Stimulated activated CD4-positive, alpha-beta T cell treated with anti-CD3 and anti-CD28 coated beads, Interleukin-1b, Interleukin-23, amount 100 ng/mL, for 1 hour (primary cell): ENCODE measurements at places on chromosomes 4 and X.

- DNase-seq, result no peak
Observed at GRCh38 chr4:137852326-137852725, 320.0 kb upstream of the PCDH18 start.

DNA sequence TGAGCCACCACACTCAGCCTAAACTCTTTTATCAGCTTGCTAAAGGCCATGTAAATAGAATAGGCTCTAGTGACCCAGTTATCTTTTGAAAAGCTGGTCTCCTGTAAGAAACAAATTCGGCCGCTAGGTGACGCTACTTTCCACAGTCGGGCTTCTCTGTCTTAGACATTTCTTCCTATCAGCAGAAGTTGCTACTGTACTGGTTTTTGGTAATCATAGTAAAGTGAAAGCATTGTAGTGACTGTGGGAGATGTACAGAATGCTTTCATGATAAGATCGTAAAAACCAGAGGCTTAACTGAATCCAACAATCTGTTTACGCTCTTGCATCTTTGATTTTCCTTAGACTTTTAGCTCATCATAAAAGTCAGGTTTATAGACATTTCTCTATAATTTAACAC lies 82.6 kb downstream of the GK start:
- peak; percentile 57 for DNase-seq

DNA sequence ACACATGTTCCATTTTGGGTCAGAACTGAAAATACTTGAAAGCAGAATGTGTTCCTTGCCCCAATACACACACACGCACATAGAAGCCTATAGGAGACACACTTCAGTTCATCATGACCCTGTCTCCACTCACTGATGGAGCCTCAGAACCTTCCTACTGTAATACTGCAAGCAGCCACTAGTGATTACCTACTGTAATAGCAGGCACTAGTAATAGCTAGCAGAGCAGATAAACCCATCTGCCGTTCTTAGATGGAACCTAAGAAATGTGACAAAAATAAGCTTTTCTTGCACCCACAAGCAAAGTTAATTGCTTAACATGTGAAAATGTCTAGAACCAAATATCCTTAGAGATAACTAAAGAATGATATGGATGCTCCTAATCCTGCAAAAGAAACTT lies 13.6 kb downstream of the AMTN start:
- DNase-seq, result no peak

- no peak for DNase-seq
Observed at GRCh38 chr4:92035666-92036065, 268.1 kb upstream of the GRID2 start.

DNA sequence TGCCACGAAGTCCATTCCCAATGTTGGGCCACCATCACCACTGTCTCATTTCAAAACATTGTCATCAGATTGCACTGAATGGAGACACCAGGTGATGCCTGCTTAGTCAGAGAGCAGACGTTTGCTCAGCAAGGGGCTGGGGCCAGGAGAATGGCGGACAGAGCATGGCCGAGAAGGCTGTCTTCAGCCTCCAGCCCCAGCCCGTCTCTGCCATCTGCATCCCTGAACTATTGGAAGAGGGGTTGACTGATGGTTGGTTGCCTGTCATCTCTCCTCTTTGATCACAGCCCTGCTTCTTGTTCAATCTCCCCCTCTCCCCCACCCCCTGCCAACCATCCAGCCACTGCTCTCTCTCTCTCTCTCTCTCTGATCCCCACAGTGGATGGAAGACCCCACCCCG lies 140.9 kb downstream of the SHOX start:
- no peak for DNase-seq

- DNase-seq, result no peak
Observed at GRCh38 chrX:31580227-31580626, 508.4 kb upstream of the FTHL17 start.

- no peak for DNase-seq
Observed at GRCh38 chrX:7055386-7056137, 92.0 kb upstream of the STS start.

GRCh38 chr4:25425361-25425760 lies 48.3 kb downstream of the ANAPC4 start:
- DNase-seq, result no peak

DNA sequence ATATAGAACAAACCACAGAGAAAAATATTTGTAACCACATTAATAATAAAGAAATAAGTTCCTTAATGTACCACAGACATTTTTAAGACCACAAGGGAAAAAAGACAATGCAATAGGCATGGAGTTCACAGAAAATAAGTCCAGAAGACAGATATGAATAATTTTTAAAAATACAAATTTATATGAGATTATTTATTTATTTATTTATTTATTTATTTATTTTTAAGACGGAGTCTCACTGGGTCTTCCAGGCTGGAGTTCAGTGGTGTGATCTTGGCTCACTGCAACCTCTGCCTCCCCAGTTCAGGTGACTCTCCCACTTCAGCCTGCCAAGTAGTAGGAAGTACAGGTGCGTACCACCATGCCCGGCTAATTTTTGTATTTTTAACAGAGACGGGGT lies 53.7 kb downstream of the THAP9 start:
- DNase-seq, result no peak

DNA sequence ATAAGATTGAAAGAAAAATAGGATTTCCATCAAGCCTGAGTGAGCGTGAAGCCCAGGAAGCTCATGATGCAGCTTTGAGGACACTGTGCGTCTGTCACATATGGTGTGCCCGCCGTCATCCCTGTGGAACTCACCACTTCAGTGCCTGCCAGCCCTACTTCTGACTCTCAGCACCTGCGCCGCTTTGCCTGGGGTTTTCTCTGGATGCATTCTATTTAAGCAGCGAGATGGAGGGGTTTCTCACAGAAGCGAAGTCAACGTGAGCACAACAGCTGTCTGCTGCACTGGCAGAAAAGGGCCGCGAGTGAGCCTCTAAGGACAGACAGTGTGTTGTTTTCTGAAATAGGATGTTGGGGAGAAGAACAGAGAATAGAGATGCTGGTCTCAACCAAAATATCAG lies 6.2 kb upstream of the TMEM128 start:
- DNase-seq, result no peak

GRCh38 chr4:94913316-94913715 lies 155.6 kb downstream of the BMPR1B start:
- no peak for DNase-seq

DNA sequence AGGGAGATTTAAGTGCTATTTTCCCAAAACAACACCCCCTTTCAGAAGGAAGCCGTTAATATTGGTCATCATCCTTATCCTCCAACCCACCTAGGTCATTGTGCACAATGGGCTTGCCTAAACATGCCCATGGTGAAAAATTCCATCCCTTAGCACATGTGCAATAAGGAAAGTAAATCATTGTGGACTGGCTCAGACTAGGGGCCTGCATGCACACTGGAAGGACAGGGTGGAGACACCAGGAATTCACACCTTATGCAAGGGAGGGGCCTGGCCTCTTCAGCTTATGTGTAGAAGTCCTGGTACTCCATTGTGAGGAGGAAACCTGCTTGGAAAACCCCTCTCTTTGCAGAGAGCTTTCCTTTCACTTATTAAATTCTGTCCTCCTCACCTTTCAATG lies 311.4 kb upstream of the NDST4 start:
- no peak for DNase-seq

DNA sequence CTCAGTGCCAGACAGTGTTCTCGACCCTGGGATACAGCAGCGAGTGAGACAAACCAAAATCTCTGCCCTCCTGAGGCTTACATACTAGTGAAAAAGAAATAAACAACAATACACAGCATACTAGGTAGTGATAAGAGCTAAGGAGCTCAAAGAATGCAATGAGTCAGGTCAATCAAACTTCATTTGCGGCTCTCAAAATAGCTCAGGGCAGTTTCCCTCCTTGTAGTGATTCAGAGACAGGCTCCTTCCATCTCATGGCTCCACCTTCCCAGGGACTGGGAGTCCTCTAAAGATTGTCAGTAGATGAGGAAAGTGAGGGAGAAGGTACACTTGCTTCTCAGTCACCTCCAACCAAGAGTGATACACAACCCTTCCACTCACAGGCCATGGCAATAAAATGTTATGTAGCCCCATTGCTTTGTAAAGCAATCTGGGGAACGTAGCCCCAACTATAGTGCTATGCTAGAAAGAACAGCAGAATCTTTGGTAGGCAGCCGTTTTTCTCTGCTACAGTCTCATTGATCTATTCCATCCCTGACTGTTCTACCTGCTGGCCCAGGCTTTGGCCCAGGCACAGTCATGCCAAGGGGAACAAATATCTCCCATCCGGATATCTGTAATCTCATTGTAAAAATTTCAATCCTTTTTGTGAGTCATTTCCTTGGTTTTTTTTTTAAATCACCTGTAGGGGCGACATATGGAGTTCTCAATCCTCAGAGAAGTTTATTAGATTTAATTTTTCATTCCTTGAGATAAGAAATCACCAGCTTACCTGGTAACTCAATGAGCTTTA lies 183.1 kb upstream of the S100G start:
- no peak for DNase-seq

DNA sequence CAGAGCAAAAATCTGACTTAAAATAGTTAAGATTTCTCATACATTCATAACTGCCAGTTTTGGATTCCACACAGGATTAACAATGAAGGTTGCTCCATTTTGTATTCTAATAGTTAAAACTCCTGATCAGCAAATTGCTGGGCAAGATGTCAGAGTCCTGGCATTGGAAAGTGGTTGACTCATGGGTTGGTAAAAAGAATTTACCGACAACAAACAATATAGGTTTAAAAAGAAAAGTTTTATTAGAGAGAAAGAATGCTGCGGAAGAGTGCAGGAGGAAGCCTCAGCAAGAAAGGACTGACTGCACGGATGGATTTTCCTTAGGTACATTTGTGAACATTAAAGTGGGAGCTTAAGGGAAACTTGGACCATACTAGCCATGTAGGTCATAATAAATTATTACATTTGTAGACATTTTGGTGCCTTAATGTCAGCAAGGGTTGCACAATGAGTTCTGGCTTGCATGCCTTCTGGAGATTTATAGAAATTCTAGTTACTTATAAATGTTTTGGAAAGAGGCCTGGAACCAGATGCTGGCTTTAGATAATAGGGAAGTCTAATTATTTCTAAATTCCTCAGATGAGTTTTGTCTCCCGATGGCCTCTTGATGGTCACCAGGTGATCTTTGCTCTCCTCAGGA lies 25.4 kb upstream of the IL2 start:
- no peak for DNase-seq
